ENCODE measurements at places on chromosomes 4 and X.

DNA sequence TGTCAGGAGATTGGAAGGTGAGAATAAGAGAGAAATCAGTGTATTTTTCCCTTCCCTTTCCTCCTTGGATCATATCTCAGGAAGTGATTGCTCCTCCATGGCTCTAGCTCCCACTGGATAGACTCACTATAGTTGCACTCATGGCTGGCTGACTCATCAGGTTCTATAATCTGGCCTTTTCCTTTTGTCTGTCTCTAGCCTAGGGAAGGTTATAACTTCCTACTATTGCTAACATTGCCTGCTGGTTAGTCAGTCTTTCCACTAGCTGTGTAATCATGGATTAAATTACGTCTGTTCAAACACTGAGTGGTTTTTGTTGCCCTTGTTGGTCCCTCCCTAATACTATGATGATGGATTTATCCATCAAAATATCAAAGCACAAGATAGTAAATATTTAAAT lies 195.5 kb upstream of the VEGFC start:
- no peak overlapping the region for H3K4me3 ChIP-seq
- no peak for DNase-seq
- no peaks in the 10 kb centered on the region for H3K36me3 ChIP-seq

DNA sequence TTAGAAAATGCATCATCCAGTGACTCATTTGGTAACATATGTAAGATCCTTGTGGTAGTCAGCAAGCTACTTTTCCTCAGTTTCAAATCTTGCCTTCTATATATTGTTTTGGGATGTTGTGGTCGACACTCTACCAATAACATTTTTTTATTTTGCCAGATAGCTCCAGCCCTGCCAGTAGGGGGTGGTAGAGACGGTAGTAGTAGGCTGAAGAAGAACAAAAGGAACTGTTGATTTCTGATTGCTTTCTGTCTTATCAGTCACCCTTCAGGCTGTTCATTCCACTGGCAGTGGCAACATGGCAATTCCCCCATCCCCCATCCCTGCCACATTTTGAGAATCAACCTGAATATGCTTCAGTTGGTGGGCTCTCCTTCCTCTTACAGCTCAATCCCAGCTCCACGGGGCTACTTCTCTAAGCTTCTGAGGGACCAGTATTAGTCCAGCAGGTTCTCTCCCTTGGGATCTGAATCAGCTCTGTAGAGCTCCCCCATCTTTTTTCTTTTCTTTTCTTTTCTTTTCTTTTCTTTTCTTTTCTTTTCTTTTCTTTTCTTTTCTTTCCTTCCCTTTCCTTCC lies 171.5 kb upstream of the VEGFC start:
- H3K4me1 ChIP-seq = no peaks in the 10 kb centered on the region
- no peak overlapping the region for H3K4me3 ChIP-seq
- H3K36me3 ChIP-seq = no peaks in the 10 kb centered on the region
- H3K27me3 ChIP-seq = no peaks in the 10 kb centered on the region

DNA sequence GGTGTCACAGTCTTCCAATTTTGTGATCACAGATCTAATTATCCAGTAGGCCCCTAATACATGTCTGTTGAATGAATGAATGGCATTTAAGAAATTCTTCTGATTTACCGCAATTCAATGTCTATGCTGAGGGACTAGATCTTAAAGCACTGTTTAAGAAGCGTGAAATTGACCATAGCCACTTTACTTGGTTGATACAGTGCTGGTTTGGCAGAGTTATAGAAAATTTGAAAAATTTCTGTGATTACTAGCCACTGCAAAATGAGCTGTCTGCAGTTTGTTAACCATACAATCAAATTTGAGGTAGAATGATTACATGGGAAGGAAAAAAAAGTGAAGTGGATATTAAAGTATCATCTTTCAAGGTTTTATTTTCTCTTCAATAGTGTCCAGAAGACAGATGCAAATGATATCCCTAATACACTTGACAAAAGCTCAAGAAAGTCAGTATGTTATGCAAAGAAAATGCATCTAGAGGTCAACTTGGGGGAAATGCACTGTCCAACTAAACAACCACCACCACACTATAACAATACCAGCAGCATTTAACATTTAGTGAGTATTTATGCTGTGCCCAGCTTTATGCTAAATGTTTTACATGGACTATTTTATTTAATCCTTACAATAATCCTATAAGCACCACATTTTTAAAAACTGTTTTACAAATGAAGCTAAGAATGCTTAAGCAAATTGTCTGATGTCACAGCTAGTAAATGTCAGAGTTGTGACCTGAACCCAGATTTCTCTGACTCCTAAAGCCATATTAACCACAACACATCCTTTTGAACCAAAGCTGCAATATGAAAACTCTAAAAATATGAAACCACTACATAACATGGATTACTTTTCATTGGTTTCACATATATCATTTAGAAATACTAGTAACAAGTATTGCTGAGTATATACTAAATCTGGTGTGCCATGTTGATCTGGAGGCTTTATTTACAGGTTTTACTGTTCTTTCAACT lies 217.9 kb upstream of the MAB21L2 start:
- peak; percentile 48 for DNase-seq
- no peaks in the 10 kb centered on the region for H3K27me3 ChIP-seq
- H3K4me3 ChIP-seq = no peak overlapping the region
- no peaks in the 10 kb centered on the region for H3K36me3 ChIP-seq
- H3K4me1 ChIP-seq = peaks cover 7% of the 10 kb centered on the region

DNA sequence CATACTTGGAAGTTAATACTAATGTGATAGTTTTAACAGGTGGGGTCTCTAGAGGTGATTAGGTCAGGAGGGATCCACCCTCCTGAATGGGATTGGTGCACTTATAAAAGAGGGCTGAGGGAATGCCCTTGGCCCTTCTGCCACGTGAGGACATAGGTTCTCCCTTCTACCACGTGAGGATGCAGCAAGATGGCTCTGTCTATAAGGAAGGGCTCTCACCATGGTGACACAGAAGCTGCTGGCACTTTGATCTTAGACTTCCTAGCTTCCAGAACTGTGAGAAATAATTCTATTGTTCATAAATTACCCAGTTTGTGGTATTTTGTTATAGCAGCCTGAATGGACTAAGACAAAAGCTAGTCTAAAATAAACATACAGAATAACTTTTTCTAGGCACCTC lies 1.0 kb downstream of the AADAT start:
- no peak for DNase-seq
- no peaks in the 10 kb centered on the region for H3K27me3 ChIP-seq
- H3K36me3 ChIP-seq = no peaks in the 10 kb centered on the region
- no peaks in the 10 kb centered on the region for H3K4me1 ChIP-seq

- no peaks in the 10 kb centered on the region for H3K36me3 ChIP-seq
- DNase-seq = peak; percentile 85
- H3K27ac ChIP-seq = no peak overlapping the region
- no peaks in the 10 kb centered on the region for H3K27me3 ChIP-seq
These were observed 78.0 kb upstream of the DRD5 start for GRCh38 chr4:9703391-9703790.

- H3K27me3 ChIP-seq = no peaks in the 10 kb centered on the region
- no peaks in the 10 kb centered on the region for H3K4me1 ChIP-seq
These were observed 171.6 kb downstream of the PCDH10 start for GRCh38 chr4:133320576-133321170.

DNA sequence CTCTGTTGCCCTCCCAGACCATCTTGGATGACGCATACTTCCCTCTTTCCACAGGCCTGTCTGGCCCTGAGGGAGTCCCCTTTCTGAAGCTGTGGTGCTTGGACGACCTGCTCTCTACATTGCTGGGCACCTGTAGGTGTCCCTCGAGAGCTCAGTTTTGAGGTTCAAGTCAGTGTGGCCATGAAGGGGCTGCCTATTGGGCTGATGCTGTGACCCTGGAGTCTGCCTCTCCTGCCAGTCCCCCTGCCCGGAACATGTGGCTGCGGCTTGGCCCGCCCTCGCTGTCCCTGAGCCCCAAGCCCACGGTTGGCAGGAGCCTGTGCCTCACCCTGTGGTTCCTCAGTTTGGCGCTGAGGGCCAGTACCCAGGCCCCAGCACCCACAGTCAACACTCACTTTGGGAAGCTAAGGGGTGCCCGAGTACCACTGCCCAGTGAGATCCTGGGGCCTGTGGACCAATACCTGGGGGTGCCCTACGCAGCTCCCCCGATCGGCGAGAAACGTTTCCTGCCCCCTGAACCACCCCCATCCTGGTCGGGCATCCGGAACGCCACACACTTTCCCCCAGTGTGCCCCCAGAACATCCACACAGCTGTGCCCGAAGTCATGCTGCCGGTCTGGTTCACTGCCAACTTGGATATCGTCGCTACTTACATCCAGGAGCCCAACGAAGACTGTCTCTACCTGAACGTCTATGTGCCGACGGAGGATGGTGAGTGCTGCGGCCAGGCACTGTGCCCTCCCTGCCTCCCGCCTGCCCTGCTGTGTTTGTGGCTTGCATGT lies 3.0 kb downstream of the NLGN3 start:
- H3K27ac ChIP-seq = no peak overlapping the region
- no peaks in the 10 kb centered on the region for H3K27me3 ChIP-seq
- no peak overlapping the region for H3K4me3 ChIP-seq
- H3K4me1 ChIP-seq = no peaks in the 10 kb centered on the region
- no peak for DNase-seq

GRCh38 chrX:74349387-74349786 lies 45.4 kb downstream of the ZCCHC13 start:
- no peaks in the 10 kb centered on the region for H3K36me3 ChIP-seq
- no peaks in the 10 kb centered on the region for H3K27me3 ChIP-seq
- no peak overlapping the region for H3K27ac ChIP-seq
- no peaks in the 10 kb centered on the region for H3K4me1 ChIP-seq
- DNase-seq = no peak

GRCh38 chr4:113979148-113979904 lies at the start of gene ARSJ:
TSS of gene ARSJ (minus strand) at chr4:113979647. CDS start at chr4:113978834, 813 bp downstream.
- H3K4me3 ChIP-seq = no peak within 1 kb of the TSS
- no peak for DNase-seq
- no peaks in the 10 kb centered on the region for H3K36me3 ChIP-seq
- no peaks in the 10 kb centered on the region for H3K4me1 ChIP-seq
- no peaks in the 10 kb centered on the region for H3K27me3 ChIP-seq
- no peak within 1 kb of the TSS for H3K27ac ChIP-seq

DNA sequence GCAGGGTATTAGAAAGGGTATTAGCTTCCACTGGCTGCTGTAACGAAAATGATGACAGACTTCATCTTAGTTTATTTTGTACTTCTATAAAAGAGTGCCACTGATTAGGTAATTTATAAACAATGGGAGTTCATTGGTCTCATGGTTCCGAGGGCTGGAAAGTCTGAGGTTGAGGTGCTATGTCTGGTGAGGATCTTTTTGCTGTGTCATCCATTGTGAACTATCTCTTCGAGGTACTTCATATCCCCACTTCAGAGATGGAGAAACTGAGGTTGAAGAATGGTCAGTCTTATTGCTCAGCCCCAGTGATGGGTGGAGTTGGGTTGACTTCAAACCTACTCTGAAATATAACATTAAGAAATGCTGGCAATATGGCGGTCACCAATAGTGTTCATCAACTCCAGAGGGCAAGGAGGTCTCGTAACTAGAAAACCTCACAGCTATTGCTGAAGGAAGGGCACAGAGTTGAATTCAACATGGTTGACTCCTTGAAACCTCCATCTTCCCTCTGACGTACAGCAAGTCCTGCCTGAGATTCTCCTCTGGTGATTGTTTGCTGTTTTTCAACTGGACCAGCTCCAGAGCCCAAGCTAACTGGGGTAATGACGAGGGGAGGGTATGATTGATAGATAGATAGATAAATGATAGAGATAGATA lies 53.6 kb upstream of the SHOX start:
- no peaks in the 10 kb centered on the region for H3K4me1 ChIP-seq
- no peak overlapping the region for H3K27ac ChIP-seq
- H3K36me3 ChIP-seq = no peaks in the 10 kb centered on the region
- H3K27me3 ChIP-seq = no peaks in the 10 kb centered on the region
- no peak for DNase-seq
- no peak overlapping the region for H3K4me3 ChIP-seq

DNA sequence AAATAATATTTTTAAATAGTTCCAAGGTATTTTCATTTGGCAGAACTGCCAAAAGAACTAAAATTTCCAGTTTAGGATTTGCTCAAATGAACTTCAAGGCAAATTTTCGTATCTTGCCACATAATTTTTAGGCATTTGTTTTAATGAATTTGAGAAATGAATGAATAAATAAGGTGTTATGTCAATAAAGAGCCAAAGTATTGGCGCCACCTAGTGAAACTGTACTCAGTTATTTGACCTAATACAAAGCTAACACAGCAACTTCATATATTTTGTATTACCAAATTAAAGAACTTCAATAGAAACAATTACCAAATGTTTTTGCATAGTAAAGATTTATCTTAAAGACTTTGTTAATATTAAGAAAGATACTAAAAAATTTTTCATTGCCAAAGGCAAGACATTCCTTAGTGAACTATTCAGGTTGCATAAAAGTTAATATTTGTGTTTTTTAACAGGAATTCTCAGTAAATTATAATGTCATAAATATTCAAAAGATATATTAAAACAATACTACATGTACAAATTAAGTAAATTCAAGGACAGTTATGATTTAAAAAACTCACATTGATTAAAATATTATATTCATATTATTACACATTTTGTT lies 50.3 kb downstream of the STPG2 start:
- no peak overlapping the region for H3K27ac ChIP-seq
- H3K36me3 ChIP-seq = no peaks in the 10 kb centered on the region
- H3K4me1 ChIP-seq = no peaks in the 10 kb centered on the region
- H3K4me3 ChIP-seq = no peak overlapping the region
- peak; percentile 30 for DNase-seq

- no peak overlapping the region for H3K27ac ChIP-seq
- H3K4me3 ChIP-seq = no peak overlapping the region
- no peaks in the 10 kb centered on the region for H3K36me3 ChIP-seq
- H3K27me3 ChIP-seq = no peaks in the 10 kb centered on the region
- DNase-seq = no peak
These were observed 363.5 kb downstream of the BCOR start for GRCh38 chrX:39734174-39734776.

- H3K27me3 ChIP-seq = no peaks in the 10 kb centered on the region
- DNase-seq = no peak
- no peaks in the 10 kb centered on the region for H3K4me1 ChIP-seq
- H3K27ac ChIP-seq = no peak overlapping the region
- H3K4me3 ChIP-seq = no peak overlapping the region
These were observed 28.9 kb upstream of the APELA start for GRCh38 chr4:164847967-164848649.

GRCh38 chr4:128155231-128155855 lies 94.2 kb downstream of the LARP1B start:
- no peak for DNase-seq
- H3K4me3 ChIP-seq = no peak overlapping the region
- H3K36me3 ChIP-seq = no peaks in the 10 kb centered on the region
- H3K4me1 ChIP-seq = no peaks in the 10 kb centered on the region
- H3K27me3 ChIP-seq = no peaks in the 10 kb centered on the region
- H3K27ac ChIP-seq = no peak overlapping the region

DNA sequence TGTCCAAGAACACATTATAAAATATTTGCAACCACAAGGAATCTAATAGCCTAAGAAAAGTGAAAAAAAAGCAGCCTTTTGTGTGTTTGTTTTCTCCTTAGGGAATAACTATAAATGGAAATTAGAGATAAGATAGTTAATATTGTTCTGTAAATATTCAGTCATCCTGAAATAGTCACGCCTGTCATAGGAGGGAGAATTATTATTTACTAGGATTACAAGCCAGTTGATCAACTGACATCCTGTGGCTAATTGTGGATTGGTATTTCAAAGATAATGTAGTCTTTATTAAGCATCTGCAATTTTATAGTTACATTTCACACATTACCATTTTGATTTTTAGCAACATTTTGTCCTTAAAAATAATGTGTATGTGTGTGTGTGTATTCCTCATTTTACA lies 118.6 kb downstream of the CCSER1 start:
- H3K27me3 ChIP-seq = no peaks in the 10 kb centered on the region
- DNase-seq = no peak
- H3K27ac ChIP-seq = no peak overlapping the region
- no peaks in the 10 kb centered on the region for H3K36me3 ChIP-seq
- H3K4me1 ChIP-seq = no peaks in the 10 kb centered on the region

All from MM.1S (cell line).